ENCODE measurements at places on chromosomes 4 and X. TPM values are rescaled to one million over a fixed set of nuclear protein-coding genes. Genes with fewer than 3 reads are reported as not detected.

Gene GNRHR
- not detected for polyA plus RNA-seq

Gene LAMP2
- polyA plus RNA-seq, result 159 TPM

Gene XAGE1B
- not detected for polyA plus RNA-seq

Gene ALAS2
- polyA plus RNA-seq, result not detected

Gene GRIA2
- not detected for polyA plus RNA-seq
